ENCODE measurements at places on chromosomes 4 and X.

- peak; percentile 22 for DNase-seq
These were observed 484.2 kb downstream of the BCOR start for GRCh38 chrX:39613482-39613995.

DNA sequence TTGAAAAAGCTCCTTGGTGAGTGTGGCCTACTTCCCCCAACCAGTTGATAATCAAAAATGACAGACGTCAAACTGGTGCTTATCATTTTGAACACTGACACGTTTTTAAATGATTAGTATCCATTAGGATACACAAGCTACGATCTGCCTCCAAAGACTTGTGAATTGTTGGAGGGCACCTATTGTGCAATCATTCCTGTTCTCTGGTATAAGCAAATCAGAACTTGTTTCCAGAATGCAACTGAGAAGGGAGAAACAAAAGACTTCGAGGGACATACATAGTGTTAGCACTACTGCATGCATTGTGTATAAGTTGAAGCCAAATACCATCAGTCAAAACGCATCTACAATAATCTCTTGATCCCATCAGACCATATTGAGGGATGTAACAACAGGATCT lies 11.6 kb downstream of the NPY2R start:
- DNase-seq: no peak

DNA sequence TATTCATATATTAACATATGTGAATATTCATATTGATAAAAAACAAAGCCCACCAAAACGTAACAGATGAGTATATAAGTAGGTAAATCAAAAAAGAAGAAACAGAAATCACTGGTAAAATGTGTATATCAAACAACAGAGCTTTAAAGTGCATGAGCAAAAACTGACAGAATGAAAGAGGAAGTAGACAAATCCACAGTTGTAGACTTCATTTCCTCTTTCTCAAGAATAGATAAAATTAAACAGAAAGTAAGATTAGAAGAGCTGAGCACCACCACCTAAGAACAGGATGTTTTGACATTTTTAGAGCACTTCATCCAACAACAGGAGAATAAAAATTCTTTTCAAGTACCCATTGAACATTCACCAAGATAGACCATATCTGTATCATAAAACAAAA lies 64.6 kb downstream of the CNKSR2 start:
- DNase-seq: no peak

- peak; percentile 82 for DNase-seq
These were observed 11.7 kb downstream of the RPL9 start for GRCh38 chr4:39446842-39447573.

DNA sequence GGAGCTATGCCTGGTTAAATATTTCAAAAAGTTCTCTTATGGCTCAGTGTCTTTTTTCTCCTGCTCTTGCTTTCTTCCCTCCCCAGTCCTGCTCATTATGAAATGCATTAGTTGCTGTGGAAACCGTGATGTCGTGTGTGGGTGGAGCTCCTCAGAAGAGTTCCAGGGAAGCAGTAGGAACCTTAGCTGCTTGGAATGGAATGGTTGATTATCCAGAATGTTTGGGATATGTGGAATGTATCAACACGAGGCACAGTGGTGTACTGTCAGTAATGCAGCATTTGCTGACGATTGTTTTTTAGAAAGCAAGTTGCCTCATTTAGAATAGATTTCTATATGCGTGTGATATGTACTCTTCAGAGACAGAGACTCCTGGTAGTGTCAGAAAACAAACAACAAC lies 333.2 kb downstream of the ARHGAP10 start:
- peak; percentile 73 for DNase-seq

DNA sequence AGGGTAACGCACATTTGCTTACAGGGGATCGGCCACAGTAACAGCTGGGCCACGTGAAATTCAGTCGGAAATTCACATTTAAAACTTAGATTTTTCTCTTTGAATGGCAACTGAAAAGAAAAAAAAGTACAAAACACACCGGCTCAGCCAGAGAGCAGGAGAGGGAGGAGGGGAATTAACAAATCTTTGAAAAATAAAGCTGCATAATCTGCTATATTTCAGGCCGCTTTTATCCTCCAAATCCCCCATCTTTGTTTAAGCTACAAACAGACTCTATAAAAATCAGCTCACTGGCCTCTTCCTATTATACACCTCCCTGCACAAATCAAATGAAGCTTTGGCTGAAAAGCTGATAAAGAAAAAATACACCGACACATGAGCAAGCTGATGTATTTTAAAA lies 169.1 kb downstream of the LDB2 start:
- no peak for DNase-seq

- DNase-seq: peak; percentile 17
These were observed 123.4 kb downstream of the ASB9 start for GRCh38 chrX:15146515-15146914.

GRCh38 chr4:32826169-32826568 lies 2106.0 kb downstream of the PCDH7 start:
- DNase-seq: no peak

DNA sequence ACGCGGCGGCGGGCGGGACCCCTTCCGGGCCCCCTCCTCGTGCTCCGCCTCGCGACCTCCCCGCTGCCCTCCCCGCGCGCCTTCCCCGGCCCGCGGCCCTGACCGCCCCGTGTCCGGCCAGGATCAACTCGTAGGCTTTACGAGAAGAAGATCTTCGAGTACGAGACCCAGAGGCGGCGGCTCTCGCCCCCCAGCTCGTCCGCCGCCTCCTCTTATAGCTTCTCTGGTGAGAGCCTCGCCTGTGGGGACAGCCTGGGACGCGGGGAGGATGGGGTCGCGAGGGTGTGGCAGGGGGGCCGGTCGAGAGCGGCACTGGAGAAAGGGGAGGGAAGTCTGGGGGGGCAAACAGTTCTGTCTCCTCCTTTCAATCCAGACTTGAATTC lies 465 bp downstream of the EMD start:
- no peak for DNase-seq

DNA sequence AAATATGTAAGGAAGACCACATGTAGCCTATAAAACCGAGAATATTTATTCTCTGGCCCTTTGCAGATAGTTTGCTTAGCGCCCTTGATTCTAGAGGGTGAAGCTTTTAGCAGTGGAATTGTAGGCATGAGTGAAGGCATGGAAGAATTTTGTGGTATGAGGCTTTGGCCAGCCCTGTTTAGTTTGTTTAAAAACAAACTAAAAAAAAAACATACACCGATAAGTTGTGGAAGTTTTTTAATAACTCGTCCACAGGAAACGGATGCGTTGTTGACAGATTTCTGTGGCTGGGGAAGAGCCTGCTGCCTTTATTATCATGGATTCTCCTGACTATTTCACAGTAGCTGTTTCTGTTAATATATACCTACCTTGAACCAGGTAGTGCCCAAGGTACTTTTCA lies 194.7 kb upstream of the LNX1 start:
- no peak for DNase-seq

Measured in cardiac muscle cell (in vitro differentiated cells and primary cell).